Heart right ventricle (tissue), 16 donors: ENCODE measurements at places on chromosomes 13 and 19. TPM values are rescaled to one million over a fixed set of nuclear protein-coding genes. Genes with fewer than 3 reads are reported as not detected.

DNA sequence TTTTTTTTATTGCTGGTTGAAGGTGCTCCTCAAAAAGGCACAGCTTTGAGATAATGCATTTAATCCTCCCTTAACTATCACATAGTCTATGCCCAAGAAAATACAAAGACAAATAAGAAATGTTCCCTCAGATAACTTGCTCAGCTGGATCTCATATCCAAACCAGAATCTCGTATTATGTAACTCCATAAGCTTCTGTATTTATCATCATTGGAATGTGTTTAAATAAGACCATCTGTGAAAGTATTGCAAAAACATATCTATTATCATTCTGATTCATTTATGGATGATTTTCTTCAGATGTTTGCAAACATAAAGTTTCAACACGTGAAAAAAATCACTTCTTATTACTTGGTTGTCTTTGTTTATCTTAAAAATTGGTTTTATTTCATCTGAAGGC is 190.9 kb downstream of the IRS2 start:
- no peak for DNase-seq

Gene CCNE1
- 1.8 TPM for total RNA-seq

DNA sequence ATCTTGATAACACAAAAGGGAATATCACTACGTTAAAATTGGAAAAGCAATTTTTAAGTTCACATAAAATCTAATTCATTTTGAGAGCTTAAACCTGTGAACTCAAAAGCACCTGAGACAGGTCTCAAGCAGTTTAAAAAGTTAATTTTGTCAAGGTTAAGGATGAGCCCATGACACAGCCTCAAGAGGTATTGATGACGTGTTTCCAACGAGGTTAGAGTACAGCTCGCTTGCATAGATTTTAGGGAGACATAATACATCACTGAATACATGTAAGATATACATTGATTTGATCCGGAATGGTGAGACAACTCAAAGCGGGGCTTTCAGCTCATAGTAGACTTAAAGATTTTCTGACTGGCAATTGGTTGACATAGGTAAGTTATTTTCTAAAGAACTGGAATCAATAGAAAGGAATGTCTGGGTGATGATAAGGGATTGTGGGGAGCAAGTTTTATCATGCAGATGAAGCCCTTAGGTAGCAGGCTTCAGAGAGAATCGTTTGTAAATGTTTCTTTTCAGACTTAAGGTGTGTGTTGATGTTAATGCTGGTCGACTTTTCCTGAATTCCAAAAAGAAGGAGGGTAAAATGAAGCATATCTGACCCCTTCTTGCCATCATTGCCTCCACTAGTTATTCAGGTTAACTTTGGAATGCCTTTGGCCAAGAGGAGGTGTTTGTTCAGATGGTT is 2890.6 kb downstream of the PCDH9 start:
- no peak for DNase-seq

DNA sequence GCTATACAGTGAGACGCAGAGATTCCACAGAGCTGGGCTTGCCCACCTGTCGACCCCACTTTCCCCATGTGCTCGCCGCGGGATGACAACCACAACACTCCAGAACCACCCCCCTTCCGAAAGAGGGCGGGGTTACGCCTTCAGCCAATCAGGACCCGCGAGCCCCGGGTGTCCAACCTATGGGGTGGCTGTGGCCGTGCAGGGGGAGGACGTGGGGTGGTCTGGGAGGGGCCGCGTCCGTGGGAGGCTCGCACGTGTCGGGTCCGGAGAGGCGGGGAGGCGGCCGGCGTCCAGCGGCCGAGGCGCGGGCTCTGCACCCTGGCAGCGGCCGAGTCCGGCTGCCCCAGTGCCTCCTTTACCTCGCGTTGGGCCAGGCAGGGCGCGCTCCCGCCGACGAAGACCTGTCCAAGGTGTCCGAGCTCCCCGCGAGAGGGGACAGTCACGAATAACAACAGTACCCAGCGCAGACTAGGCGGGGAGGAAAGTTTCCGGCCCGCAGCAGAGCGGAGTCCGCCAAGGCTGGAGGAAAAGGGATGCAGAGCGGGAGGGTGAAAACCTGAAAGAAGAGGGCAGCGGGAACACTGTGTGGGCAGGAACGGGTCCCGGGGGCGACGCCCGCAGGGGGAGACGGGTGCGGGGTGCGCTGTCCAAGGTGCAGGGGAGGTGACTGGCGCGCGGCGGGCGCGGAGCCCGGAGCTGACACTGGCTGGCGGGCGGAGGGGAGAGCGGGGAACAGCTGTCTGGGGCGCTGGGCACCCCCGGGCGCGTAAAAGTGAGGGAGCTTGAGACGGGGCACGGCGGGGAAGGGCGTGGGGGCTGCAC is 911 bp downstream of the ENOX1 start:
- peak; percentile 88 for DNase-seq

- no peak for DNase-seq
Measured at GRCh38 chr13:85379433-85379832, 419.8 kb downstream of the SLITRK6 start.

Gene SLC25A30
- 202 TPM for total RNA-seq

DNA sequence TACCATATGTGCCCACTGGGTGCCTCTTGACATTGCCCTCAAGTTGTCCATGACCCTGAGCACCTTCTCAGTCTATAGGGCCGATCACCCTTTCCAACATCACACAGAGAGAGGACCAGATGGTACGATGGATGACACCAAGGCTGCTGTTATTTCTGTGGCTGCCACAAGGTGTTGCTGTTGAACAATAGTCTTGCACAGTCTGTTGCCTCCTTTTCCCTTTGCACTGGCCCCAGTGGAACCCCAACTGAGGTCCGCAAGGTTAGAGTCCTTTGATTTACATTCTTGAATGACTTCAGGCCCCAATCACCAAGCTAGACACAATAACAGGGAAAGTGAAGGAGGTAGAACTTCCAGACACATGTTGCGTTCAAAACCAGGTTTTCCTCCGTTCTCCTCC is 52.0 kb downstream of the TINCR start:
- DNase-seq = no peak

DNA sequence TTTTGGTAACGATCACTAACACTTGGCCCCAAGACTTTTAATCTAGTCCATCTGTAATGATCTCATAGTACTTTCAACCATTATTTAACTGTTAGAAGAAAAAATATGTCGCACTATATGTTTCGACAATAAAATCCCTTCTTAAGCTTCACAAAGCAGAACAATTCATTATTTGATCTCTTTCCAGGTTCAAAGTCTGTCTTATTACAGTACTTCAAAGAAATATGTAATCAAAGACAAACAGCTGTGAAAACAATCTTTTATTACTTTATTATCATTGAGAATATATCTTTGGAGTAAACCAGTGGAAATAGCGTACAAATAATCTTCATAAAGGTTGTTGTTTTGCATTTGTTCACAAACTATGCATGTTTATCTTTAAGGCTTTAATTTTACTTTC is 93.5 kb downstream of the DACH1 start:
- no peak for DNase-seq

- DNase-seq = no peak
Measured at GRCh38 chr13:94673851-94674250, 38.5 kb downstream of the SOX21 start.

- no peak for DNase-seq
Measured at GRCh38 chr13:45847554-45848224, 3.9 kb downstream of the SIAH3 start.

Gene NKG7
- total RNA-seq = 0.85 TPM

Gene ZSCAN5A
- total RNA-seq = 33.4 TPM

DNA sequence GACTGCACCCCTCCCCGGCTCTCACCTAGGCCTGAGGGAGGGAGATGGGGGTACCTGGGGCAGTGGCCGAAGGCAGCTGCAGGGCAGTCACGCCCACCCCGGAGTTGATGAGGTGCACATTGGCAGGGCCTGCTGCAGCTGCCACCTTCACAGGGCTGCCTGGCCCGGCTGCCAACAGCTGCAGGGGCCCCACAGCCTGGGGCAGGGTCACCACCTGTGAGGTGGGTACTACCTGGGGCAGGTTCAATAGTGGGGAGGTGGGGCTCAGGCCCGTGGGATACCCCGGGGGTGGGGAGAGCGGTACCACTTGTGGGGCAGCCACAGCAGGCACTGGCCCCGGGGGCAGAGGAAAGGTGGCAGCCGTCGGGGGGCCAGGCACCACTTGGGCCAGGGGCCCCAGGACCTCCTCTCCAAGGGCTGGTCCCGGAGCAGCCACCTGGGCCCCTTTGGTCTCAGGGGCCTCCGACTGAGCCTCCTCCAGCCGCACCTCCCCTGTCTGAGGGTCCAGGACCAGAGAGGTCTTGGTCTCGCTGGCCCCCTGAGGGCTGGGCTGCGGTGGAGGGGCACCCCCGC is 2.7 kb downstream of the SIX5 start:
- peak; percentile 35 for DNase-seq

GRCh38 chr19:10036601-10037071 is 23.4 kb downstream of the RDH8 start:
- no peak for DNase-seq

DNA sequence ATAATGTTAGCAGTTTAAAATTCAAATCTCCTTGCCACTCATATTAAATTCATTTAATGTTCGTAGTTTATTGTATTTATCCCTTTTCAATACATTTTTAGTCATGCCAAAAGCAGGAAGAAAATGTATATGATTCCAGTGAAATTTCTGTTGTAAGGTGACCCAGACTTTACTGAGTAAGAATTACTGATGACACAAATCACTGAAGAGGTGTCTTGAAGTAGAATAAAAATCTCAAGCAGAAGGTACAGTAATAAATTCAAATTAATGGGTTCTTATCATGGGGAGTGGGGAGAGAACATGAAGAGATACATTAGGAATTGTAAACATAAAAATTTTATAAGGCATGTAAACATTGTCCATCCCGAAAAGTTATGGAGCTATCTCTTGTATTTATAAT is 19.9 kb downstream of the STARD13 start:
- no peak for DNase-seq

GRCh38 chr19:2770055-2771013 is 12.7 kb downstream of the SGTA start:
- peak; percentile 62 for DNase-seq

DNA sequence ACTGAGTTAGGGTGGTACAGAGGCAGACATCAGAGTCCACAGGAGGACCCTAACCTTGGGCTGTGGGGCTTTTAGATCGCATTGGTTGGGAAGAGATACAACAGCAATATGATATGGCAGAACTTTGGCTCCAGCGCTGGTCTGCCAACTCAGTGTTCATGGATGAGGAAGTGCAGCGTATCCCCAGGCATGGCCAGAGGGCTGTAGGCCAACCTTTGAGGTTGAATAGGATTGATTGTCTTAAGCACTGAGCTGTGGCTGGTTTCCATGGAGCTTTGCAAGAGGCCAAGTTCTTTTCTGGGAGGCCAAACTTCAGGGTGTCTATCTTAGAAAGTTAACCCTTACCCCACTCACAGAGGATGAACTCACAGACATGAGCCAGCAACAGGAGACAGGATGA is 144.1 kb upstream of the TMTC4 start:
- no peak for DNase-seq

DNA sequence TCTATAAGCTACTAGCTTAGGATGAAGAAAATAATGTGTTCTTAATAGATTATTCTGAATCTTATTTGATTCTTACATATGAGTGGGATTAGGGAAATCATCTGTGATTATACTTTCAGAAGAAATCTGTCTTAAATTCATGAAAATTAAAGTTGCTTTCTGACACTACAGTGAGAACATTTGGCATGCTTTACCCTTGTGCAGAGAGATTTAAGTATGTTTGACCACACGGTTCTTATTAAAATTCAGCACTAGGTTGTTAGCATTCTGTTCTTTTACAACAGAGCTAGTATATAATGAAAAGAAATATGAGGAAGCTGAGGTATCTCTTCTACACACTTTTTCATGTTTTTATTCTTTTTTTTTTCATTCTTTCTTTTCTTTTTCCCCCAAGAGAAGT is 2723.9 kb downstream of the PCDH9 start:
- no peak for DNase-seq

- DNase-seq = peak; percentile 61
Measured at GRCh38 chr13:110869231-110869804, 45.6 kb downstream of the ANKRD10 start.

Gene GFY
- not detected for total RNA-seq

GRCh38 chr19:23312515-23312914 is 62.3 kb upstream of the ZNF724 start:
- no peak for DNase-seq

Gene CD177
- total RNA-seq = not detected

Gene ELSPBP1
- total RNA-seq = not detected

DNA sequence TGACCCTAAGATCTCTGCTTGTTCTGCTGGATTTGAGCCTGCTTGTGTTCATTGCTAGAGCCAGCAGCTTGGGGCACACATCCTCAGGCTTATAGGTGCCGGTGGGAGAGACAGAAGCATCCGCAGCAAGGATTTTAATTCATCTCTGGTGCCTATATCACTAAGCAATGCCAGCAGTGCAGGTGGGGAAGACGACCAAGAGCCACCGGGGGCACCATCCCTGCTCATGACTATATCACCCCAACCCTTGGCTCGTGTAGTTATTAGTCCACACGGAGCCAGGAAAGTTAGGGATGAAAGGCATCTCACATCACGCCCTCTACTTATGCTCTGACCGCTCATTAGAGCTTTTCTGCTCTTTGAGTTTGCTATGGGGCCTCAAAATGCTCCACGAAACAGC is 298.2 kb downstream of the DCLK1 start:
- no peak for DNase-seq

GRCh38 chr19:29855087-29855486 is 43.3 kb downstream of the CCNE1 start:
- DNase-seq = no peak

DNA sequence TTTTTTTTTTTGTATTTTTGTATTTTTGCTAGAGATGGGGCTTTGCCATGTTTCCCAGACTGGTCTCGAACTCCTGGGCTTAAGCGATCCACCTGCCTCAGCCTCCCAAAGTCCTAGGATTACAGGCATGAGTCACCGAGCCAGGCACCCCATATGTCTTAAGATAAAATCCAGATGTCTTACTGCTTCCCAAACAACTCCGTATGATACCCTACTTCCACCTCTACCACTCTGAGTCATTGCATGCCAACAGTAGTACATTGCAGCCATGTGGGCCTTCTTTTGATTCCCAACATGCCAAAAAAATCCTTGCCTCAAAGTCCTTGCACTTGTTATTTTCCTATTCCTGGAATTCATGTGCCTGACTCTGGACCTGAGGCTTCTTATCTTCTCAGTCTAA is 799.2 kb downstream of the GPC5 start:
- DNase-seq = no peak

GRCh38 chr13:34350671-34351070 is 532.7 kb downstream of the RFC3 start:
- DNase-seq = no peak

Gene KLF16
- total RNA-seq = 5.0 TPM

Gene SIGLEC8
- total RNA-seq = 0.95 TPM

Gene CD22
- total RNA-seq = 0.49 TPM

Gene LILRA1
- 0.39 TPM for total RNA-seq

DNA sequence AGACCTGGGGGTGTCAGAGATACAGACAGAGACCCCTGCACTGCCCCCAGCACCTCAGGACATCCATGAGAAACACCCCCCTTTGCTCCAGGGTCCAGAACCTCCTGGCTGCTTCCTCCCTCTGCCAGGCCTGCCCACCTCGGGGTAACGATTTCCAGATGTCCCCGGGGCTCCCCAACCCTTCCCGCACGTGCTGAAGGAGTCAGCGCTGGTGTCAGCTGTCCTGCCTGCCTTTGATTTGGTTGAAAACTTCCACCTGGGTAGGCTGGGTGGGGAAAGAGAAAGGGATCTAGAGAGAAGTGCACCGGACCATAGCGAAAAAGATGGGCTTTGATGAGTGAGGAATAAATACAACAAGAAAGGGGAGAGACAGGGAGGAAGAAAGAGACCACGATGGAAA is 1.5 kb upstream of the CGB7 start:
- DNase-seq = no peak

Gene DPF1
- total RNA-seq = not detected
